ENCODE measurements at places on chromosomes 2 and 18.

GRCh38 chr2:207847098-207847806, 77.5 kb upstream of the FZD5 start:
- no peak for DNase-seq

- no peak for DNase-seq
Observed at GRCh38 chr18:3594760-3595368, 144.9 kb downstream of the TGIF1 start.

GRCh38 chr2:46411245-46411641, 68.1 kb upstream of the TMEM247 start:
- no peak for DNase-seq

- no peak for DNase-seq
Observed at GRCh38 chr2:209411296-209411695, 12.6 kb upstream of the MAP2 start.

- no peak for DNase-seq
Observed at GRCh38 chr2:134023854-134024253, 230.0 kb upstream of the MGAT5 start.

- peak; percentile 10 for DNase-seq
Observed at GRCh38 chr2:181573140-181573736, 83.7 kb downstream of the CERKL start.

GRCh38 chr2:32058130-32058529, 5.2 kb upstream of the SPAST start:
- DNase-seq: no peak

DNA sequence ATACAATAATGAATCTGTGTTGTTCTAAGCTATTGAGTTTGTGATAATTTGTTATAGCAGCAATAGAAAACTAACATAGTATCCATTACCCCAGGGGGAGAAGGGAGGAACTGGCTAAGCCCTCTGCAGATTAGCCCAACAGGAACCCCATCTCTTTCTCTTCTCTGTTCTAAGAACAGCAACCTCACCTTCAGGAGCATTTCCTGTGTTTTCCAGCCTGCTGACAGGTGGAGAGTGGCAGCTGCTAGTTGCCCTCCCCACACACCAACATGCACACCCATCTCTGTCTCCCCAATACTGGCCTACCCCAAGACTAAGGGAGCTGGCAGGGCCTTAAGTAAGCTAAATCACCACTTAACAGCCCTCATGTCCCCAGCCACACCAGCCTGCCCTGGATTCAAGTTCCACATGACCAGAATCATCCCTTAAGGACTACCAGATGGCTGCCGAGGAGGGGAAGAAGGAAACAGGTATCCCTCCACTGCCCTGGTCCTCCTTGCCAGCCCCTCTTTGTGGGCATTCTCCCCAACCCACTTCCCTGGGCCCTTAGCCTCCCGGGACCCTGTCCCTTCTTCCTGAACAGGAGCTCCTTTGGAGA, 52.8 kb downstream of the TRABD2A start:
- DNase-seq: no peak

DNA sequence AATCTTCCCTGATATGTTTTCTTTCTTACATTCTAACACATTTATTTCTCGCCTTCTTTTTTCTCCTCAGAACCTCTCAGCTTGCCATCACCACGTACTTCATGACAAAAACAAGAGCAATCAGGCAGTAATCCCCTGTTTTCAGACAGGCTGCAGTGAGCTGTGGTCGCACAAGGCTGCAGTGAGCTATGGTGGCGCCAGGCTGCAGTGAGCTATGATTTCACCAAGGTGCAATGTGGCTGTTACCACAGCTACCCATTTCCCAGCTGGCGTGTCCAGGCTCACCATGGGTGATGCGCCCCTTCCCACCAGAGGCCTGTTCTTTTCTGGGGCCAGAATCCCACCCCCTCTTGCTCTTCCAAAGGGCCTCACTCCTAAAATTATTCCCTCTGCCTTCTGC, 25.8 kb downstream of the TCF23 start:
- no peak for DNase-seq

GRCh38 chr18:48767090-48767690, 183.6 kb downstream of the SMAD7 start:
- no peak for DNase-seq

GRCh38 chr18:32915516-32915915, 142.7 kb upstream of the KLHL14 start:
- DNase-seq: no peak

DNA sequence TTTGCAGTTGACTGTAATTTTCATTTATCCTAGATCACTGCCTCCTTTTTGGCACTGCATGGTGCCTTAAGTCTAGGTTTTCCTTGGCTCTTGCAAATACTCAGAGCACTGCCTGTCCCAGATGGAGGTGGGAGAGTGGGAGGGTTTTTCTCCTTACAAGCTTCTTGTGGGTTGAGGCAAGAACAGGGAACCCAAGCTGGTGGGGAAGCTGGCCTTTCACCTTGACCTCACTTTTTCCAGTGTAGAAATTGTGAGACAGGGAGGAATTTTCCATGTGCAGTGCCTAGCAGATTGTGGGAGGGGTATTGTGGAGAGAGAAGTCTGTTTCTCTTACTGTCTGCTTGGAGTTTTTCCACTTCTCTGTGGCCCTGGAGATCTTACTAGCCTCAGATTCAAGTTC, 21.5 kb downstream of the GALNT1 start:
- no peak for DNase-seq

- DNase-seq: no peak
Observed at GRCh38 chr2:134250840-134251461, 2.9 kb upstream of the MGAT5 start.

- no peak for DNase-seq
Observed at GRCh38 chr2:191291471-191291870, 46.3 kb downstream of the MYO1B start.

DNA sequence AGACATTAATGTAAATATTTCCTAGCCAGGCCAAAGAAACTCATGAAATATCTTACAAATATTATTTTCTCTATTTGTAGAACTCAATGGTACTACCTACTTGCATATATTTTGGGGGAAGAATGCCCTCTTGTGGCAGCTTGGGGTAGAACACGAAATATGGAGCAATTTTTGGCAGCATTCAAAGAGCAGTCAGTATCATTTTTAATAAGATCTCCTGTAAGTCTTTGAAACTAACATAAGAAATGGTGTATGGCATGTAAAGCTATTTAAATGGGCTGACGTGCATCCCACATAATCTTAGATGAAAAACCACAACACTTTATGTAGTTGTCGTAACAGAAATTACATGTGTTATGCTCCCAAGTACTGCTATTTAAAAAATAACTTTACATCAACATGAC, 62.3 kb upstream of the CCDC195 start:
- DNase-seq: peak; percentile 18

DNA sequence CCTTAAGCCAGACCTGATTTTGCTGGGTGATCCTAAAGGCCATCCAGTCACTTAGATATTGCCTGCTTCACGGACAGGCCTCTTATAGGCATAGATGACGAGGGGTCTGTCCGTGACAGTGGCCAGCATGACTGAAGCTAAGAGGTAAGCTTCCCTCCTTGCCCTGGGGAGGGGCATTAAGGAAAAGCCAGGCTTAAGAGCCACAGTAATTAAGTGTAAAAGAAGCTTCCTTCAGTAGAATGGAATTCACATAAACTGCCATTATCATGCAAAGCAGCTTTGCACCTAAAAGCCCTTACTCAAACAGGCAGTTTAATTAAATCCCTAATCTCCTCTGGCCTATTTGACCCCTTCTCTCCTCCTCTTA, 99.4 kb upstream of the PKDCC start:
- DNase-seq: no peak

DNA sequence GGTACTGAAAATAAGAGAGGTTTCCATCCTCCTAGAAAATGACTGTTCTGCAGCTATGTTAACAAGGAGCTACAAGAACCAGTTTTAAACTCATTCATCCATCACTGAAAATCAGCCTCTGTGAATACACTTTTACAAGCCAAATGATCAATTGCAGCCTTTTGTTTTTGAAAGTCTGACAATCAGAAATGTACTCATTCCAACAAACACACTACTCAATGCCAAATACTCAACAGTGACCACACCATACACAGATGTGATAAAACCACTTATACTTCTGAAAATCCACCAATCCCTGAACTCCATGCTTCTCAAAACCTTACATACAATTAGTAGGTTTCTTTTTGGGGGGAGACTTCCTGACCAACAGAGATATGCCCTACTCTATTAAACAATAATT, 663.9 kb upstream of the CHAC2 start:
- no peak for DNase-seq

DNA sequence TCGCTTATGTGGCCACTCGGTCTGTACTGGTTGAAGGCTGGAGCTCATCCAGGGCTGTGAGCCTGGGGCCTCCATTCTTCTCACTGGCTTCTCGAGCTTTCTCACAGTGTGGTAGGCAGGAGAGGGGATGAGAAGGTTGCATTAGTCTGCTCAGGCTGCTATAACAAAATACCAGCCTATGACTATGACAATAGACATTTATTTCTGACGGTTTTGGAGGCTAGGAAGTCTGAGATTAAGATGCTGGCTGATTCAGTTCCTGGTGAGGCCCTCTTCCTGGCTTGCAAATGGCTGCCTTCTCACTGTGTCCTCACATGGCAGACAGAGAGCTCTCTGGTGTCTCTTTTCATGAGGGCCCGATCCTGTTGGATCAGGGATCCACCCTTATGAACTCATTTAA, 6.2 kb upstream of the STK25 start:
- DNase-seq: no peak

DNA sequence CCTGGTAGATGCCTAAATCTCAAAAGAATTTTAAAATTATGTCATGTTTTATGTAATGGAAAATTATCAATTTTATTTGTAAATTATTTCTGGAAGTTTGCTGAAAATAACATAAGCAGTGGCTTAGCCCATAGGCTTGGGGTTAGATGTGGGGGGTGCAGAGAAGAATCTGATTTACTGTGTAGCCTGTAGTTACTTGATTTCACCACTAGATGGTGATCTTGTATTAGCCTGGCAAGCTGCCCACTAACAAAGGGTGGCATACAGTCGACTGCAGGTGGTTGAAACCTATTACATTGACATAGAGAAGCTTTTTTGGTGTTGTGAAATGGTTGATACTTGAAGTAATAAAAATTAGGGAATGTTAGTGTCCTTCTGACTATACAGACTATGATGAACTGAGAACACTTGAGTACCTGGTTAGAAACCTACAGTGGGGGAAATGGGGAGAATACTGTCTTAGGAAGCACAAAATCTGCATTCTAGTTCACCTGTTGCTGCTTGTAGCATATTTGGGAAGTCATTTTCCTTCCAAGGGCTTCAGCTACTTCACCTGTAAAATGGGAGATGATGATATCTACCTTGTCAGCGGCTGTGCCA, 191.0 kb upstream of the LHCGR start:
- peak; percentile 2 for DNase-seq

- no peak for DNase-seq
Observed at GRCh38 chr2:73112026-73112912, 479 bp downstream of the RAB11FIP5 start.

- no peak for DNase-seq
Observed at GRCh38 chr2:29485631-29486030, 370.4 kb downstream of the CLIP4 start.

- DNase-seq: no peak
Observed at GRCh38 chr2:1594123-1594372, 150.3 kb downstream of the PXDN start.

DNA sequence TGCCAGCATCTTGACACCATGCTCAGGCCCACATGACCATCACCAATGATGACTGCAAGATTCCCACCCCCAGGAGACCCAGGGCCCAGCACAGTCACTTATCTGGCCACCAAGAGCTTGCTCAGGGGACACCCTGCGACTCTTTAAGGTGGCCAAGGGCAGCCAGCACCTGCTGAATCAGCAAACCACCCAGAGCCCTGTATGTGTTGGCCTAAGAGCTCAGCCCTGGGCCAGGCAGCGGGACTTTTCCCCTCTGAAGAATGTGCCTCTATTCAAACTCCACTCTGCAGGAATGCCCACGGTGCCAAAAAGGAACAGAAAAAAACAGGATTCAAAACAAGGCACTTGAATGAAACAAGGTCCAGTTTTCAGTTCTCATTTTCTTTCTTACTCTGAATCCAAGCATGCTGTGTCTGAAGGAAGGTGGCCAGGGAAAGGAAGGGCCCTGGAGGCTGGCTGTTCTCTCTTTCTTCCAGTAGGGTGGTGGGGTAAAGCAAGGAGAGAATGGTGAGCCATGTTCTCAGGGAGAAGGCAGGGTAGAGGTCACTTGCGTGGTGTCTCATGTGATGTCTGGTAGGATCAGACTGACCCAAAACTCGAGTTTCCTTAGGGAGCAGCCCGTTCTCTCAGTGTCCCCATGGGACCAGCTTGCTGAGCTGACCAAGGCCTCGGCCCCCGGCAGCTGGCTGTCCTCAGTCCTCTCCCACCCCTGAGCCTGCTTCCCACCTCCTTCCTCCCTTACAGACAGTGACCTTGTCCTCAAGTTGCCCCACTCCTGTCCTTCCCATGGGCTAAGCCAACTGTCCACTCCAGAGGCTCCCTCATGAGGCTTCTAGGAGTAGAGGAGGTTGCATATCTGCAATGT, 150.0 kb downstream of the RNF152 start:
- no peak for DNase-seq

DNA sequence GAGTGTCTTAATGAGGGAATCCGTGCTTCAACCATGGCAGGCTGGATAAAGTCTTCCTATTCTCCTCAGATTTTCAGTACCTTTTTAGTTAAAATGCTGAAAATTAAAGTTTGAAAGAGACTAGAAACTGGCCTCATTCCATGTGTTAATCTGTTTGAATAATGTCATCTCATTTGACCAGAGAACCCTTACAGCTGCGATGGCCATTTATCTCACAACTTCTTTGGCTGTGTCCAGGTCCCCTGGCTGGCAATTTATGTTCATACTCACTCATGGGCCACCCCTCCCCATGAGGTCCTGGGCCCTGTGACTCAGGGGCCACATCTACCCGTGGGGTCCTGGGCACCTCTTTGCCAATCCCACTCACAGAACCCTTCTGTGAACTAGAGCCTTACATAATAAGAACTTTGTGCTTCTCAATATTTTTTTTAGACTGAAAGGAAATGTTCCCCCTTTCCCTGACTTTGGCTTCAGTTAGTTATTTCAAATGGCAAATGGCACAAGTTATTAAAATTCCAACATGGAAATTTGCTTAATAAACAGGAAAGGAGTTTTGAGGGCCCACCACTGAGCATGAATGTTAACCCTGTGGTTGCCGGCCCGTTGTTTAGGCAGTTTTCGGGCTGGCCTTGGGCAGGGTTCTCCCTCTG, 134.6 kb downstream of the UXS1 start:
- DNase-seq: no peak

GRCh38 chr2:113291191-113291590, 12.5 kb upstream of the PAX8 start:
- DNase-seq: no peak

- no peak for DNase-seq
Observed at GRCh38 chr2:63484481-63484880, 103.8 kb downstream of the WDPCP start.

GRCh38 chr2:218019411-218020060, 16.7 kb upstream of the TNS1 start:
- no peak for DNase-seq

Measured in AG09309 (cell line).